ENCODE measurements at places on chromosomes 12 and 14.

GRCh38 chr12:29191267-29191850 lies 42.3 kb downstream of the FAR2 start:
- DNase-seq: no peak

GRCh38 chr14:39576736-39577135 lies 144.5 kb upstream of the FBXO33 start:
- DNase-seq: no peak

DNA sequence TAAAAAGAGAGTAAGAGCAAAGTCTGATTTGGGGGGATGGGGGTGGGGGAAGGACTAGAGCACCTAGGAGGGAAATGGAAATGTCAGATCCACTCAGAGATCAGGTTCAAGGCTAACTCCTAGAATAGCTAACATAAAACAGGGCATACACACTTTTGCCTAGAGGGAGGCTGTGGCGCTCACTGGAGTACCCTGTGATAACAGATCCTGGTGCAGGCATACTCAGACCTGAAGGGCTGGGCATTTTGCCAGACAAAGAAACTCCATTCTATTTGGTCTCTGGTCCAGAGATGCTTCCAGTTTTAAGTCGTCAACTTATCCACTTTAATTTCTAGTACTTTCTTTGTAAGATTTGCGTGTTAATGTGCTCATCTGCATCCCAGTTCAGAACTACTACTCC lies 5.8 kb downstream of the CTDSP2 start:
- no peak for DNase-seq

GRCh38 chr12:123519141-123520001 lies 14.1 kb downstream of the RILPL1 start:
- DNase-seq: no peak

DNA sequence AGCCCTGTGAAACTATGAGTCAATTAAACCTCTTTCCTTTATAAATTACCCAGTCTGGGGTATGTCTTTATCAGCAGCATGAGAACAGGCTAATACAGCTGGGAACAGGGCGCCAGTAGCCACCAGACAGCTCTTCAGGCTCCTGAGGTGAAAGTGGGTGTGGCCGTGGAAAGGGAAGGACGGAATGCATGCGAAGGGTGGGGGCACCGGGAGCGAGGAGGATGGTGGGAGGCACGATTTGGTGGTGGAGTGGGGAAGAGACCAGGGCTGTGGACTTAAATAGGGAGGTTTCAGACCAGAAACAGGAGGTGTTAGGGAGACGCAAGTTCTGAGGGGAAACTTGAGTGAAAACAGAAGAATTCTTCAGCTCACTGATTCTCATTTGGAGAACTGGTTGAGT lies 44.1 kb upstream of the CHST11 start:
- DNase-seq: no peak

DNA sequence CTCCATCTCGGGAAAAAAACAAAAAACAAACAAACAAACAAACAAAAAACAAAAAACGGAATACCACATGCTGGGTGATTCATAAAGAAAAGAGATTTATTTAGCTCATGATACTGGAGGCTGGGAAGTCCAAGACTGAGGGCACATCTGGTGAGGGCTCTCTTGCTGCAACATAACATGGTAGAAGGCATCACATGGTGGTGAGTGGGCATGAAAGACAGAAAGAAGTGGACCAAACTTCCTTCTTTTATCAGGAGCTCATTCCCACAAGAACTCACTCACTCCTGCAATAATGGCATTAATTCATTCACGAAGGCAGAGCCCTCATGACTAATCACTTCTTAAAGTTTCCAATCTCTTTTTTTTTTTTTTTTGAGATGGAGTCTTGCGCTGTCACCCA lies 8.0 kb upstream of the LGMN start:
- no peak for DNase-seq

GRCh38 chr12:112309797-112310196 lies 72.4 kb downstream of the HECTD4 start:
- no peak for DNase-seq

DNA sequence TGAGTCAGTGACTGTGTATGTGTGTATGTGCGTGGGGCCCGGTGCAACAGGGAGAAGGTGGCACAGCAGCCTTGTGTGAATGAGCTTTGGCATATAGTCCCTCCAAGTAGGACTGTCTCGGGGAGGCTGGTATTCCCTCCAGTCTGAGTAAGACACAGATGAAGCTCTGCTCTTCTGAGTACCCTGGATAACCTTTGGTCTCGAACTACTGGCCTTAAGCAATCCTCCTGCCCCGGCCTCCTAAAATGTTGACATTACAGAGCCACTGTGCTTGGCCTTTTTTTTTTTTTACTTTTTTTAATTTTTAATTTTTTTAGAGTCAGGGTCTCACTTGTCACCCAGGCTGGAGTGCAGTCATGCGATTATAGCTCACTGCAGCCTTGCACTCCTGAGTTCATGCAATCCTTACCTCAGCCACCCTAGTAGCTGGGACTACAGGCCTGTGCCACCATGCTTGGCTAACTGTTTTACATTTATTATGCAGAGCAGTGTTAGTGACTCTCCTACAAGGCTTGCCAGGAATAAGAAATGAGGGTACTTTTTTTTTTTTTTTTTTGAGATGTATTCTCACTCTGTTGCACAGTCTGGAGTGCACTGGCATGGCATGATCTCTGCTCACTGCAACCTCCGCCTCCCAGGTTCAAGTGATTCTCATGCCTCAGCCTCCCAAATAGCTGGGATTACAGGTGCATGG lies 9.4 kb upstream of the DAZAP2 start:
- no peak for DNase-seq

GRCh38 chr12:96064271-96064670 lies 28.9 kb upstream of the LTA4H start:
- no peak for DNase-seq

DNA sequence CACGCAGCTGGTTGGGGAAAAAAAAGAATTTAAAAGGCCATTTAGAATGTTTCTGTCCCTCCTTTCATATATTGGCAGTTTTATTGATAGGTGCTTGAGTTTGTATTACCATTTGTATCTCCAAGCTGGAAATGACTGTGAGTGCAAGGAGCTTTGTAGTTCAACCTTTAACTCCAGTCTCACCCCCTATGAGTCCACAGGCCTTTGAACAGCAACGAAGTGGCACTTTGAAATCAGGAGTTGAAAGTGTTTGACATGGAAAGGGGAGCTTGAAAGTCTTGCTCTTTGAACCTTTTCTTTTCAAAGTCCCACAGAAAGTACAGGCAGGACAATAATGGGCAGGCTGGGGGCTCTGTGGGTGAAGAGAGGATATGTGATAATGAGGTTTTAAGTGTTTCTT lies 480.3 kb downstream of the RERGL start:
- DNase-seq: no peak

DNA sequence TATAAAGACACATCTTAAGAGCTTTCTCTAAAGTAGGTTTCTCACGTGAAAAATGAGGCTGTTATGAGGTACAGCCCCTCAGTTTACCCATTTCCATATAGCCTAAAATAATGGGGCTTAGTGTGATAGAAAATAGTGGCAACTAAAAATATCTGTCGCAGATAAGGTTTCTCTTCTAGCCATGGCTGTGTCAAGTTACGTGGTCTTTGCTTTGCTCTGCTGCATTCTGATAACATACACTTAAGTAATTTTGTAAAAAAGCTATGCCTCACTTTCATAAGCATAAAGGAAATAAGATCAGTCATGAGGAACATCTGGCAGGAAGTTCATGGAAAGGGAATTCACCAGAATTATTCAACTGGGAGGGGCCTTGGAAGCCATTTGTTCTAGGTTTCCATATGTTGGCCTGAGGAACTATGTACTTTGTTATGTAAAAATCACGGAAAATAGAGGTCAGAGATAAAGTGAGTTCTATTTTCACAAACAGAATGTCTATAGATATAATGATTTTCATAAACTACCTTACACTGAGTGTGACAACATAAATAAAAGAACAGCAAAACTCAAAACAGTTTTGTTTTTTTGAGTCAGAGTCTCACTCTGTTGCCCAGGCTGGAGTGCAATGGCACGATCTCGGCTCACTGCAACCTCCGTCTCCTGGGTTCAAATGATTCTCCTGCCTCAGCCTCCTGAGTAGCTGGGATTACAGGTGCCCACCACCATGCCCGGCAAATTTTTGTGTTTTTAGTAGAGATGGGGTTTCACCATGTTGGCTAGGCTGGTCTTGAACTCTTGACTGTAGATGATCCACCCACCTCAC lies 195.6 kb upstream of the KRR1 start:
- no peak for DNase-seq

- DNase-seq: no peak
These were observed 200.6 kb downstream of the AEBP2 start for GRCh38 chr12:19639781-19640415.

- DNase-seq: no peak
These were observed 135.6 kb upstream of the HIF1A start for GRCh38 chr14:61559641-61560201.

DNA sequence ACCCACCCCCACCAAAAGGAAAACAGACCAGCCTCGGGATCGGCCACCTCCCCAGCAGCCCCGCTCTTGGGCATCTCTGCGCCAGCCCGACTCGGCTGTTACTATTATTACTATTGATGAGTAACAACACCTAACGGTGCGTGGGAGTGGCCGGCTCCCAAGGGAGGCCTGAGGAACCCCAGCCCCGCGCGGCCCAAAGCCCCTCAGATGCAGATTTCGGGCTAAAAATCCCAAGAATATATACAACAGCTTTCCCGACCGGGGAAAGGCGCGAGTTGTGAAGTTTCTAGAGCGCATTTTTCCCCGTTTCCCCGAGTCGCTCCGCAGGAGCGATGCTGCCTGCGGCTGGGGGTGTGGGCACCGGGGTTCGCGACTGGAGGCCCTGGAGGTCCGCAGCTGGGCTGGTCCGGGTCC lies 565 bp downstream of the NT5DC3 start:
- DNase-seq: no peak

GRCh38 chr14:49553892-49554291 lies 32.3 kb downstream of the RPS29 start:
- no peak for DNase-seq

DNA sequence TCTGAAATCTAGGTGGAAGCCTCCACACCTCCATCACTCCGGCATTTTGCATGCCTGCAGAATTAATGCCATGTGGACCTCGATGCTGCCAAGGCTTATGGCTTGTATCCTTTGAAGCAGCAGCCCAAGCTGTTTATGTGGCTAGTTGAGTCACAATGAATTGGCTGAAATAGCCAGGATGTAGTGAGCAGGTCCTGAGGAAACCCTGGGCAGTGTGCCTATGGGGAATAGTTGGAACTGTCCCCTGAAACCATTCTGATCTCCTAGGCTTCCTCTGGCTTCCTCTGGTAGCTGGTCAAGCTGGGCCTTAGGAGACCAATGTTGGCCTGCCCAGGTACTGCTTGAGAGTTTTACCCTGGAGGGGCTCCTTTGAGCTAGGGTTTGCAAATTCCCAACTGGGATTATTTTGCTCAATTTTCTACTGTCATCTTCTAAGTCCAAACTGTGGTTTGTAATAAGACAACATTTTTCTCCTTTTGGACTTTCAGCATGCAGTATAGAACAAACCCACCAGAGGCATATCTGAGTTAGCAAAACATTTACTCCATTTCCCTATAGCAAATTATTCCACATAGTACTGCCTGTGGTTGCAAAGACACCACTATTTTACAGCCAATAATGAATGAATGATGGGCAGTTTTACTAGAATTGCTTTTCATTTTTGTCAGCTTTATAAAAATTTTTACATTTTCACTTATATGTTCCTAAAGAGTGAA lies 85.1 kb upstream of the AMIGO2 start:
- DNase-seq: no peak

DNA sequence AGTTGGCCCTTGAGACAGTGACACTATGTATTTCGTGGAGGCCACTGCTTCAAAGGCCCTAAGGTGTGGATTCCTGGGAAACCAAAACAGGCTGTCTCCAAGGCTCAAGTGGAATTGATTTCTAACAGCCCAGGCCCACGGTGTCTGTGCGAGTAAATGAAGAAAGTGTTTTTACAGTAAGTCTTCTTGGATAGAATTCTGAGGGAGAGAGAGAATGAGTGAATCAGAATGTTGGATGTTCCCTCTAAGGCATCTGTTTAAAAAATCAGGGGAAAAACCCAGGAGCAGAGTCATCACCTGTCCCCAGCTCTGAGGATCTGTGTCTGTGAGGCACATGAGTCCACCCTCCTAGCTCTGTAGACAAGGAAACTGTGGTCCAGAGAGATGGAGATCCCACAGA lies 22.3 kb upstream of the BDKRB1 start:
- DNase-seq: no peak

- no peak for DNase-seq
These were observed 37.0 kb downstream of the LIMA1 start for GRCh38 chr12:50246197-50246865.

DNA sequence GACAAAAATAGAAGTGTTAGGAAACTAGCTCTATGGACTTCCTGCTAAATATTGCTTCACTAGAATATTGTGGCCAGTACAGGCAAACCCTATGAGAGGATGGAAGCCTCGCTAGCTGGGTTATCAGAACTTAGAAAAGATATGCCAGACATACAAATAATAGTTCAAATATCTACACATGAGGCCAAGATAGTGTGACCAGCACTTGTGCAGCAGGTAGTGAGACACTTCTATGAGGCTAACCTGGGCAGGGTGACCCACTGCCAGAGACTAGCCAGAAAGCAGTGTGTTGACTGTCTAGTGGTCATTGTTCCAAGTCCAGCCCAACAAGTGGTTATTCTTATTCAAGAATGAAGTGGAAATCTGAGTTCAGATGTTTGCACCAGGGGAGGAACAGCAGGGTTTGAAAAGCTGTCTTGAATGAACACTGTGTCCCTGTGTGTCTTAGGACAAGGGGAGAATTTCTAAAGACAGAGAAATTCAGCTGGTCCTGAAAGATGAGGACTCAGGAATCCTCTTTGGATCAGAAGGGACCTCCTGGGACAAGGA lies 16.3 kb downstream of the TSPAN8 start:
- DNase-seq: no peak

GRCh38 chr12:3148366-3149000 lies 71.3 kb downstream of the TSPAN9 start:
- DNase-seq: no peak

GRCh38 chr14:103685276-103686211 lies 29.7 kb downstream of the XRCC3 start:
- no peak for DNase-seq

GRCh38 chr14:66634876-66635275 lies 126.9 kb downstream of the GPHN start:
- DNase-seq: no peak

GRCh38 chr14:70954068-70954467 lies 46.8 kb downstream of the PCNX1 start:
- DNase-seq: no peak

DNA sequence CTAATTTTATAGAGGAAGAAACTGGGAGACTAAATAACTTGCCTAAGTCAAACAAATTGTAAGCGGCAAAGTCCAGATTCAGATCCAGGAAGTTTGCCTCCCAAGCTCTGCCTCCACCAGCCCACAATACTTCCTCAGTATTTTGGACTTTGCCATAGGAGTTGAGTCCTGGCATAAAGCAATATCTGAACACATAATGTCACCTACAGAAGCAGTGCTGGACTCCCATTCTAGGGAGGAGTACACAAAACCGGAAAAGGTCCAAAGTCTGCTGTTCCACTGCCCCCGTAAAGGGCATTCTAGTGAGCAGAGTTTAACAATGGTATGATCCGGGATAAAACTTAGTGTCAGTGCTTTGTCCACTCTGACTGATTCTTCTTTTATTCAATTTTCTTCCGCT lies 340.5 kb downstream of the FUT8 start:
- no peak for DNase-seq

- DNase-seq: no peak
These were observed 4.9 kb upstream of the PLXNC1 start for GRCh38 chr12:94143438-94143837.

GRCh38 chr12:24906141-24906540 lies 42.8 kb downstream of the BCAT1 start:
- DNase-seq: no peak
